Fibroblast of villous mesenchyme (primary cell): ENCODE measurements at places on chromosomes 6 and 20. TPM values are rescaled to one million over a fixed set of nuclear protein-coding genes. Genes with fewer than 3 reads are reported as not detected.

DNA sequence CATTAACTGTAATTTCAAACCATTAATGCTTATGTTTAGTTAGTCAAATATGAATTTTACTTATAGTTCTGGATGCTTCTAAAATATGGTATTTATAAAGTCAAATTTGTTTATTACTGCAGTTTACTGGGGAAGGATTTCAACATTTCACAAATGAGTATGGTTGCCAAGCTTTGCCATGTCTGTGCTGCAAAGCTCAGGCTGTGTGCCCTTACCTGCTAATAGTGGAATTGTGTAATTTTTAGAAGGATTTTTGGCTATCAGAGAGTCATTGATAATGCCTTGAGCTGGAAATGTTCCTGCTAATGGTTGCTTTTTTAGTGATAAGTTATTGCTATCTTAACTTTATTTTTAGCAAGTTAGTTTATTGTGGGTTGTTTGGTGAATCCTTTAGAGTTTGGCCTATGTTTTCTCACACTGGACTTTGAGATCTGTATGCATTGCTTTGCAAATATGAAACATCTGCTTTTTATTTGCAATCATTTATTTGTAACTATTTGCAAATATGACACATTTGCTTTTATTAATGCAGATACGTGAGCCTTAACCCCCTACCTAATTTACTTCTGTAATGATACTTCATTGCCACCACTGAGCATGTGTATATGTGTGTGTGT, 105.8 kb downstream of the CD109 start:
- peak; percentile 27 for DNase-seq

DNA sequence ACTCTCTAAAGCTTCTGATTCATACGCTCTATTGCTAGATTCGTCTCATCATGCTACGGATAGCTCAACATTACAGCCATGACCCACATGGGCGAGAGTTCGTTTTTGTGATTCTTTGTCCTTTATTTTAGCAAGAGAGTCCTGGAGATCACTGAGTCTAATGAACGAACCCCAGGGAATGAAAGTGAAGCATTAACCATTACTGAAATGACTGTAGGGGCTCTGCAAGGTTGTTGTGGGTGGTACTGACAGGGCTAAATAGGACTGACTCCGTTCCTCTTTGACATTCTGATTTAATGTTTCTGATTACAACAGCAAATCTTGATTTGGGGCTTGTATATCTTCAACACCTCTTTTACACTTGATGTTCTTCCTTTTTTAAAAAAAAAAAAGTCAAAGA, 13.7 kb upstream of the RTF2 start:
- DNase-seq = no peak

DNA sequence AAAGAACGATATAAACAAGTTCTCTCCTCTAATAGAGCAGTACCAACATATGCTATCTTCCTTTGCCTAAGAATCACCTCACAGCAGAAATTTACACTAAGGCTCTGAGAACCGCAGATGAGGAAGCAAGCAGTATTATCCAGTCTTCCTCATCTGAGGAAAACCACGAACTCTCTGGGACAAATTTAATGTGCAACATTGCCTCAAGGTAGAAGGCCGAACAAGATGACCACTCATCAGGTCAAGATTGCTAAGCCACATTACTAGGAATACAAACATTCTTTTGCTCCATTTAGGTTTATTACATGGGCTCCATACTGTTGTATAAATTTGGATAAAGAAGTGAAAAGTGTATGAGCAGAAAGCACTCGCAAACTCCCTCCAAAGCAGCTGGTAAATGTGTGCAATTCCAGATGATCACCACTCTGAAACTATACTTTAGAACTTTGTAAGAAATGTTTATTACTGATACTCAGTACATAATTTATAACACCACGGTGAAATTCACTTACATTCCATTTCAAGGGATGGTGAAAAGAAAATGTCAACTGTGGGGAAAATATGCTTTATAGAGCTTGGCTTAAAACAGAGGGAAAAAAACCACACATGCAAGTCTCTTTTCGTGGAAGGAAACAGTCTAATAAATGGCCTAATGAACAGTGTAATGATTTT, 398.4 kb downstream of the BTBD9 start:
- peak; percentile 31 for DNase-seq

DNA sequence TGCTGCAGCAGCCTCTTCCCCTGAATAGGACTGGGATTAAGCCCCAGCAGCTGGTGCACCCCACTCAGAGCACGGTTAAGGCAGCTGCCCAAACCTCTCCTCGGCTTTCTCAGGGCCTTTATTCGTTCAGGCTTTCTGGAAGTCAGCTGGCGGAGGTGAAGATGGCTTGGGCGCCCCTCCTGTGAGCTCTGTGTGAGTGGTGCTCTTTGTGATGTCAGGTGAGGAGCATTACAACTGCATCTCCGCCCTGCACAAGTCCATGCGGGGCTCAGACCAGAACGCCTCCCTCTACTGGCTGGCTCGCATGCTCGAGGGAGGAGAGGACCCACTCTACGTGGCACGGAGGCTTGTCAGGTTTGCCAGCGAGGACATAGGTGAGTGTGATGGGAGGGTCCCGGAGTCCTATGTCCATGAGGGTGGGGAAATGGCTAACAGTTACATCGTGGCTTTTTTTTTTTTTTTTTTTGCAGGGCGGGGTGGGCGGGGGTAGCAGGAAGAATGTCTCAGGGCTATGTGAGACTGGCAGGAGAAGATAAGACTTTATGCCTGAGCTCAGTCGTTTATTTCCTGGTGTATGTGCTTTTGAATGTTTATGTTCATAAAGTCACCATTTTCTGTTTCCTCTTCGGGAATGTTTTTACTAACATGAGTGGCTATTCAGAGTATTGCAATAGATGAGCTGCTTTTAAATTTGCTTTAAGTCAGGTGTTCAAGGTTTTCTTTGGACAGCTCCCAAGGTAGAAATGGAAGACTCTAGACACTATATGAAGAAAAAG, 18.2 kb downstream of the WRNIP1 start:
- DNase-seq = no peak

The PLN gene
- 5.2 and 7.4 TPM in 2 replicates for total RNA-seq

The OLIG3 gene
- total RNA-seq = not detected in 2 replicates

GRCh38 chr20:8867038-8867740, 201.7 kb upstream of the PLCB4 start:
- DNase-seq = no peak

The CYP39A1 gene
- total RNA-seq = 2.6 TPM in 2 replicates

DNA sequence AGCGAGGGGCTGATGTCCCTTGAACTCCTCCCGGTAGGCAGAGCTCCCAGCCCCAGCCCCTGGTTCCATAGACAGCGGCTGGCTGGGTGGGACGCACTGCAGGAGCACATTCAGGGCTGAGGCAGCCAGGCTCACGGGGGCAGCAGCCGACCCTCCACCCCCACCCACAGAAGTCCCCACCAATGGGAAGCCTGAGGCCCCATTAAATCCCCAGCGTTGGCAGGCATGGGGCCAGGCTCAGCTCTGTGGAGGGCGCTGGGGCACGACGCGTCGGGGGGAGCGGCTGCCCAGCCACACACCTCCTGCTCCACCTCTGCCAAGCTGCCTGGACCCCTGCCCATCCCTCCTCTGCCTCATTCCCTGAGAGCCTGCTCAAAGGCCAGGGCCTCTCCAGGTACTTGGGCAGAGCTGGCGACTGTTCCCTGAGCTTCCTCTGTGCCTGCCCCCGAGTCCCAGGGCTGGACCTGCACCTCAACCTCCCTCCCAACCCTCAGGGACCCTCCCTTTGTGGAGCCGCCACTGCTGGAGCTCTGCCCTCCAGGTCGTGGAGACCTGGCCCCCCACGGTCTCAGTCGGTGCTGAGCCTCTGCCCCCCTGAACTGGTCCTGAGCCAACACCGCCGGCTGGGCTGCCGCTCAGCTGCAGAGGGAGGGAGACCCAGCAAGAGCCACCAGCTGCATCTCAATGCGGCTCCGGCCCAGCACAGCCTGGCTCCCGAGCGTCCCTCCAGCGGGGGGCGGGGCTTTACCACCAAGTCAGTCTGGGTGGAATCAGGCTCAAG, 9.1 kb downstream of the CHRNA4 start:
- no peak for DNase-seq

GRCh38 chr20:57849121-57849520, 139.3 kb upstream of the PMEPA1 start:
- no peak for DNase-seq

GRCh38 chr6:167470101-167470835, 145.4 kb downstream of the TTLL2 start:
- DNase-seq = no peak

DNA sequence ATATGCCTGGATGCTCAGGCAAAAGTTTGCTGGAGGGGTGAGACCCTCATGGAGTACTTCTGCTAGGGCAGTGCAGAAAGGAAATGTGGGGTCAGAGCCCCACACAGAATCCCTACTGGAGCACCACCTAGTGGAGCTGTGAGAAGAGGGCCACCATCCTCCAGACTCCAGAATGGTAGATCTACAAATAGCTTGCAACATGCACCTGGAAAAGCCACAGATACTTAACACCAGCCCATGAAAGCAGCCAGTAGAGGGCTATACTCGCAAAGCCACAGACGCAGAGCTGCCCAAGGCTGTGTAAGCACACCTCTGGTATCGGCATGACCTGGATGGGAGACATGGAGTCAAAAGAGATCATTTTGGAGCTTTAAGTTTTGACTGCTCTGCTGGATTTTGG, 60.7 kb upstream of the GJE1 start:
- DNase-seq = peak; percentile 3

- no peak for DNase-seq
These were observed 6.7 kb downstream of the TGM3 start for GRCh38 chr20:2302384-2303060.

GRCh38 chr6:115001731-115002350, 659.0 kb upstream of the HS3ST5 start:
- DNase-seq = no peak

- DNase-seq = no peak
These were observed 230.0 kb upstream of the CHD6 start for GRCh38 chr20:41848180-41848579.

DNA sequence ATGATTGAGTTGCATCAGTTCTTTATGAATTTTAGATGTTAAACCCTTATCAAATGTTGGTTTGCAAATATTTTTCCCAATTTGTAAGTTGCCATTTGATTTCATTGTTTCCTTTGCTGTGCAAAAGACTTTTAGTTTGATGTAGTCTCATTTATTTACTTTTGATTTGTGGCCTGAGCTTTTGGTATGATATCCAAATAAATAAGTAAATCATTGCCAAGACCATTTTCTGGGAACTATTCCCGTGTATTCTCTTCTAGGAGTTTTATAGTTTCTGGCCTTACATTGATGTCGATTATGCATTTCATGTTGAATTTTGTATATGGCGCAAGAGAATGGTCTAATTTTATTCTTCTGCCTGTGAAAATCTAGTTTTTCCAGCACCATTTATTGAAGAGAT, 13.4 kb downstream of the AIG1 start:
- no peak for DNase-seq

DNA sequence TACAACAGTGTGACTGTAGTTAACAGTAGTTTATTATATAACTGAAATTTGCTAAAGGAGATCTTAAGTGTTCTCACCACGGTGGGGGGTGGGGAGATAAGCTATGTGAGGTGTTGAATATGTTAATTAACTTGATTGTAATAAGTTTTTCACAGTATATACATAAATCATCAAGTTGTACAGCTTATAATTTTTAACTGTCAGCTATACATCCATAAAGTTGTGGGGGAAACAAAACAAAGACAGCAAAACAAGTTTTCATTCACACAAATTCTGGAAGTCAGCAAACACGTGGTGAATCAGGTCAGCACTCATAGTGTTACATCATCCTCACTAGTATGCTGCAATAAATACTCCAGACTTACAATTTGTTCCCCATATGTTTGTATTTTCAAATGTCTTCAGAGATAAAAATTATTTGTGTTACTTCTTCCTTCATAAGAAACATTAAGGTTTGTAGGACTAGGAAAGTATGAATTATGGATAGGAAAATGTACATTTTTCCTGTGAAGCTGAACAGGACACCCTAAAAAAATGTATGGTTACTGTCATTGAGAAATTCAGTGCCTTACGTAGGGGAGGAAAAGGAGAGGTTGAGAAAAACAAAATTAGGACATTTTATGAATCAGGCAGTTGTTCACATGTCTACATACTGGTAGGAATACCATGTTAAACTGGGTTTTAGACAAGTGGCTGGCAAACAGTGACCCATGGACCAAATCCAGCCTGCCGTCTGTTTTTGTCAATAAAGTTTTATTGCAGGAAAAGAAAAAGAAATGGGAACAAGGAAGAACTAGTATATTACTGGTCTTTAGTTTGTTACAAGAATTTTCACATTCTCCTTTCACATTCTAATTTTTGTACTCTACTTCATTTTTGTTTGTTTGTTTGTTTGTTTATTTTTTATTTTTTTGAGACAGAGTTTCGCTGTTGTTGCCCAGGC, 6.0 kb downstream of the SUMO4 start:
- peak; percentile 78 for DNase-seq

GRCh38 chr6:165658395-165659058, 4.5 kb downstream of the PDE10A start:
- DNase-seq = no peak

GRCh38 chr6:119267126-119267905, 82.2 kb downstream of the MAN1A1 start:
- DNase-seq = no peak

The DEFB124 gene
- not detected in 2 replicates for total RNA-seq

The CTCFL gene
- total RNA-seq = not detected in 2 replicates

- no peak for DNase-seq
These were observed 17.4 kb upstream of the HM13 start for GRCh38 chr20:31496761-31497295.

DNA sequence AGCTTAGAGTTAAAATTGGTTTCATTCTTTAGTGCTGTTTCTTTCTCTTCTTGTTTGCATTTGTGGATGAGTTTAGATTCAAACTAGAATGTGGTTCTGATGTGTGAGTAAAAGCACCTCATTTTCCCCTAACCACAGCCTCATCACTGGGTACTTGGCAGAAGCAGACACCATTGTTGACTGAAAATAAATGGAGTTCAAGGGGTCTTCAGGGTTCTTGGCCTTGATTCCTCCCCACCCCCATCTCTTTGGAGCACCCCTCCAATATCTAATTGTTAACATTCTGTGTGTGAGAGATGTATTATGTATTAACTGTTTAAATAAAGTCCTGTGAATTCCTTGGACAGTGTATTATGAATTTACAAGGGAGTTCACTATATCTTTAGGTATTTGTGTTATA, 59.6 kb downstream of the JARID2 start:
- no peak for DNase-seq

GRCh38 chr6:35719404-35719829, 17.4 kb upstream of the ARMC12 start:
- no peak for DNase-seq

DNA sequence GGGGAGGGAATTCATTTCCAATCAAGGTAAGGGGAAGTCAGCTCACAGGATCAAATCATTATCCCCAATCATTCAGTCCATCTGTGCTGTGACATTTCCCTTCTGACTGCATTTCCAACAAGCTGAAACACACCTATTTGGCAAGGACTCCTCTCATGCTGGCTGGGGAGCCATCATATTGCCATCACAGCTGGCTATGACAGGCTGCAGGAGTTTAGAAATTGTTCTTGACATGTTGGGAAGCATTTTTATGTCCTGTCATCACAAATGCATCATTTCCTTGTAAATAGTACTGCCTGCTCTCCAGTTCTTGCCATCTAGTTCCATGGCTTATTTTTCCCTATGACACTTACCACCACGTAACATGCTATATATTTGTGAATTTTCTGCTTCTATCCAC, 113.9 kb upstream of the TMEM170B start:
- no peak for DNase-seq
